Glutamatergic neuron (in vitro differentiated cells): ENCODE measurements at places on chromosomes 1 and 21.

DNA sequence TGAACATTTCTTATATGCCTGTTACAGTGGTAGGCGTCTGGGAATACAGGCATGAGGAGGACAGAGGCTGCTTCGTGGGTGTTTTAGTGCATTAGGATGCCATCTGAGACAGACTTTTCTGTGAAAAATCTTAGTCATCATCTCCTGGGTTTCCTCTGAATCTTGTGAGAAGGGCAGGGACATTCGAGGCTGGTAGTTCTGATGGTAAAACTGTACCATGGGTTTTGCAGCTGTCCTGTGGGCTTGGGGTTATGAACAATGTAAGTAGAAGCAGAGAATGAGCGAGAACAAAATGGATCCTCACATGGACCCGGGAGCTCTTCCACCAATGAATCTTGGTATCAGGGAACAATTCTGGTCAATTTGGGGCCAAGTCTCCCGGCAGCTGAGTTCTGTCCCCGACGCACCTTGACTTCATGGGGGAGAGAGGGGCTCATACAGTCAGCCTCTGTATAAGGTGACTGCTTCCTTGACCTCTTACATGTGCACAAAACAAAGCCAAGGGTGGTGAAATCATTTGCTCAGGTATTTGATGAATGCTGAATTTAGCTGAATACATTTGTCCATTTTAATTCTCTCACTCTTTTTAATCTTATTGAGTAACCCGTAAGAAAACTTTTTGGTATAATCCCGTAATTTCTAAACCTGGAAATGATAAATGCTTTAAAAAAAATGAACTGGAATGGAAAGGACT is 63.6 kb upstream of the ERRFI1 start:
- no peak for DNase-seq

- no peak for DNase-seq
Observed at GRCh38 chr1:18360251-18360650, 120.5 kb upstream of the KLHDC7A start.

DNA sequence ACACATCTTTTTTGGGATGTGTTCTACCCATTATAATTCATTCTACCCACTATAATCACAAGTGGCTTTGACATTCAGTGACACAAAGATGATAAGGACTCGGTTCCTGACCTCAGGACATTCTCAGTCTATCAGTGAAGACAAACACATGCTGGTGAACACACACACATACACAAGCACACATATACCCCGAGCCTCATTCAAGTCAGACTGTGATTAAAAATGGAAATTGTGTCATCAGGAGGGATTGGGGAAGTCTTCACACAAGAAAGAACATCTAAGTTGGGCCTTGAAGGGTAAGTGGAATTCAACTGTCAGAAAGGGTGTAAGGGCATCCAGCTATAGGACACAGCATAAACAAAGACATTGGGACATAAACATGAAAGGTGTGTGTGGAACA is 2.6 kb upstream of the LAD1 start:
- DNase-seq, result no peak

- no peak for DNase-seq
Observed at GRCh38 chr1:29921741-29922140, 685.4 kb downstream of the PTPRU start.

DNA sequence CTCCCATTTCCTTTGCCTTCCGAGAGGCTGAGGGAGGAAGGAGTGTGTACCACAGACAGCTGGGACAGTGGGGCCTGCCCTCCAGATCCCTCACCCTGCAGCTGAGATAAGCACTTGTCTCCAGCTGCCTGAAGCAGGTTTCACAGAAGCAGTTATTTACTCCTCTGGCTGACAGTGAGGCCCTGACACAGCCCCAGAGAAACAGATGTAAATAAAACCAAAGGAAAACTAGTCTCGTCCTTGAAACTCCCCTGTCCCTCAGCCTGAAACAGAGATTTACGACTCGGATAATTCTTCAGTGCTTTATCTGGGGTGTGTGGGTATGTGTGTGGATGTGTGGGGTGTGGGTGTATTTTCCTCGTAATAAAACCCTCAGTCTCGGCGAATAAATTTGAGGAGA is 181.1 kb downstream of the IGSF21 start:
- no peak for DNase-seq
